ENCODE measurements at places on chromosomes 11 and 22.

DNA sequence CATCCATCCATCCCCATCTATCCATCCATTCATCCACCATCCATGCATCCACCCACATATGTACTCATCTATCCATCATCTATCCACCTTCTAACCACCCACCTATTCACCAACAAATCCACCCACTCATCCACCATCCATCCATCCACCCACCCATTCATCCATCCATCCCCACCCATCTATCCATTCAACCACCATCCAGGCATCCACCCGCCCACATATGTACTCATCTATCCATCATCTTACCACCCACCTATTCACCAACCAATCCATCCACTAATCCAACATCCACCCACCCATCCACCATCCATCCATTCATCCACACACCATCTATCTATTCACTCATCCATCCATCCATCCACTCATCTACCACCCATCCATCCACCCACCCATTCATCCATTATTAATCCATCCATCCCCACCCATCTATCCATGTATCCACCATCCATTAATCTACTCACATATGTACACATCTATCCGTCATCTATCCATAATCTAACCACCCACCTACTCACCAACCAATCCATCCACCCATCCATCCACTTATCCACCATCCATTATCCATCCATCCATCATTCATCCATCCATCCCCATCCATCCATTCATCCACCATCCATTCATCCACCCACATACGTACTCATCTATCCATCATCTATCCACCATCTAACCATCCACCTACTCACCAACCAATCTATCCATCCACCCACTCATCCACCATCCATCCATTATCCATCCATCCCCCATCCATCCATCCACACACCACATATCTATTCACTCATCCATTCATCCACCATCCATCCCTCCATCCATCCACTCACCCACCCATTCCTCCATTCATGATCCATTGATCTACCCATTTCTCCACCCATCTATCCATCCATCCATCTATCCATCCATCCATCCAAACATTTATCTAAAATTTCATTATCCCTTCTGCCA is 940.0 kb downstream of the BRD1 start:
- DNase-seq = no peak

DNA sequence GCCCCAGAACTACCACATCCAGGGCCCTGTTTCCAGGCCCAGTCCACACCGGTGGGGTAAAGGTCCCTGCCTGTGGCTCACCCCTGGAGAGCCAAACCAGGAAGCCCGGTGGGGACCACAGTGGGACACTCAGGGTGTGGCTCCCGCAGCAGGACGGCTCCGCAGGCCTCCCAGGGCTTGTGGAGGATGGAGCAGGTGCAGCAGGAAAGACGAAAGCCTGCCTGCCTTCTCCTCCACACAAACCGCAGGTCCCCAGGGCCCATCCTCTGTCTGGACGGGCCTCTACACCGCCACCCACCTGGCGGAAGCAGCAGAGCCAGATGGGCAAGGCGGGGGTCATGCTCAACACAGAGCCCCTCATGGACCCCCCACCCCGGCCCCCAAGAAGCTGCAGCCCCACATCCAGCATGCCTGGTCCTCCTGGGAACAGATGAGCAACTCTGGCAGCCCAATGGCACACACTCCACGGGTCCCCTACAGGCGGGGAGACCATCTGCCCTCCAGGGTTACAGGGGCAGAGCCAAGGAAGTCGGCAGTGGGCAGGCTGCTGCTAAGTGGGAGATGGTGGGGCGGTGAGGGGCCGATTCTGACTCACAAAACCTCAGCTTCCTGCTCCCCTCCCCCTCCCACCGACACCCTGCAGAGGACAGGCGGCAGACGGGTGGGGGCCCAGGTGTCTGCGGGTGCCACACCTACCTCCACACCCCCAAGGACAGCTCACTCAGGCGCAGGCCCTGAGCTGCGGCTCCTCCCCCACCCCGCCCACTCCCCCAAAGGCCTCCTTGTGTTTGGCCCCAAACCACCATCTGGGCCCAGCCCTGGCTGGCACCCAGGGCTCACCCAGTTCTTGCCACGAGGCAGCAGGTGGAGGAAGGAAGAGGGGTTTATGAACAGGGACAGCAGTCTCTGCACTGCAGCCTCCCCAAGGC is 5.2 kb downstream of the SBF1 start:
- DNase-seq = peak; percentile 51

GRCh38 chr11:35276396-35277145 is 137.6 kb downstream of the CD44 start:
- DNase-seq = peak; percentile 97

GRCh38 chr22:20632082-20632481 is 124.7 kb downstream of the MED15 start:
- no peak for DNase-seq

- DNase-seq = no peak
These were observed 96.9 kb downstream of the ATXN10 start for GRCh38 chr22:45768490-45768889.

- no peak for DNase-seq
These were observed 1.5 kb downstream of the AMPD3 start for GRCh38 chr11:10456519-10456918.

DNA sequence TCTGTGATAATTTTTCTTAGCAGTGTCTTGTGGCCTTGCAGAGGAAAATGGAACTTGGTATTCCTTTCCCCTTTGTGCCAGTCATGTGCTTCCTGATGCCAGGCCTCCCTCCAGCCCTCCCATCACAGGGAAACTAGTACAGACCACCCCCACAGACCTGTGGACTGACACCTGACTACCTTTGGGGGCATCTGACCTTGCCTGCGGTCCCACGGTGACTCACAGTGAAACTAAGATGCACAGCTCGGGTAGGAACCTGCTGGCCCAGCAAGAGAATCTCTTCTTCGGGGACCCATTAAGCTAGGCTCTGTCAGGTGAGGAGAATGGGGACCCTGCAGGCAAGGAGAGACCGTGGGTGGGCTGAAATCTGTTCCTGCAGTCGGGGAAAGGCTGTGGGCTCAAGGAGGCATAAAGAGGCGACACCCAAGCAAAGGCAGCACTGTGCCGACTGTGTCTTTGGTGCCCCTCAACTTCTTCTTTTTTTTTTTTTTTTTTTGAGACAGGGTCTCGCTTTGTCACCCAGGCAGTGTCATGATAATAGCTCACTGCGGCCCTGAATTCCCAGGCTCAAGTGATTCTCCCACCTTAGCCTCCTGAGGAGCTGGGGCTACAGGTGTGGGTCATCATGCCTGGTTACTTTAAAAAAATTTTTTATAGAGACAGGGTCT is 20.8 kb upstream of the PEX26 start:
- no peak for DNase-seq

- no peak for DNase-seq
These were observed 650 bp upstream of the MAPK11 start for GRCh38 chr22:50270666-50271394.

- DNase-seq = no peak
These were observed 111.6 kb downstream of the BLID start for GRCh38 chr11:122004446-122004845.

- DNase-seq = no peak
These were observed 38.8 kb upstream of the TTC12 start for GRCh38 chr11:113275602-113276001.

- peak; percentile 37 for DNase-seq
These were observed 158.7 kb downstream of the RAB38 start for GRCh38 chr11:88016392-88017170.

- no peak for DNase-seq
These were observed 11.5 kb upstream of the TMPRSS13 start for GRCh38 chr11:117940736-117941135.

- no peak for DNase-seq
These were observed 7.5 kb downstream of the TSPAN4 start for GRCh38 chr11:849951-850774.

DNA sequence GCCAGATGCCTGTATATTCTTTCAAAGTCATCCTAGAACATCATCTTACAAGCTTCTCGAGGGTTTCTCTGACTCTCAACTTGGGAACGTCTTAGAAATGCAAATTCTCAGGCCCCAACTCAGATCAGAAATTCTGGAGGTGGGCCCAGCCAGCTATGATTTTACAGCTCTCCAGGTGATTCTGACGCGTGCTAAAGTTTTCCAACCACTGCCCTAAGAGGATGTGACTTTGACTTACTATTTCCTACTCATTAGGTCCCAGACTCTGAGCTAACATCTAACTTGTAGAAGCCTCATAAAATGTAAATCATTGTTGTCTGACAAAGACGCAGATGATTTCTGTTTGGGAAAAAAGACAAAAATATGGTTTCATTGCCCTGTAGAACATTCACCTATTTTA is 61.1 kb downstream of the IRAG1 start:
- DNase-seq = no peak

DNA sequence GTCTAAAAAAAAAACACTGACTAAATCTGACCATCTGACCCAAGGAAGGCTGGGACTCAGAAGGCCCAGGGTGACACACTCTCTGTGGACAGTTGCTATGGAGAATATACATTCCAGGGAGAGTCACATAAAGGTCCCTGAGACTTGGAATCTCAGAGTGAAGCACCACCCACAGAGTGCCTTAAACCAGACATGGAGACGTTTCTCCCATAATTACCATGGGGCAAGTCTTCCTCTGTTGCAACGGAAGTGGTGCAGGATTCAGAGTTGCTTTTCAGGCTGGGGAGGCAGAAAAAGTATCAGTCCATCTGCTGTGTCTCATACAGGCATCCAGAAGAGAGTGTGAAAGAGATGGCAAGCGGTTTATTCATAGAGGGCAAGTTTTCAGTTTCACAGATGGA is 58.7 kb upstream of the SLN start:
- DNase-seq = no peak

DNA sequence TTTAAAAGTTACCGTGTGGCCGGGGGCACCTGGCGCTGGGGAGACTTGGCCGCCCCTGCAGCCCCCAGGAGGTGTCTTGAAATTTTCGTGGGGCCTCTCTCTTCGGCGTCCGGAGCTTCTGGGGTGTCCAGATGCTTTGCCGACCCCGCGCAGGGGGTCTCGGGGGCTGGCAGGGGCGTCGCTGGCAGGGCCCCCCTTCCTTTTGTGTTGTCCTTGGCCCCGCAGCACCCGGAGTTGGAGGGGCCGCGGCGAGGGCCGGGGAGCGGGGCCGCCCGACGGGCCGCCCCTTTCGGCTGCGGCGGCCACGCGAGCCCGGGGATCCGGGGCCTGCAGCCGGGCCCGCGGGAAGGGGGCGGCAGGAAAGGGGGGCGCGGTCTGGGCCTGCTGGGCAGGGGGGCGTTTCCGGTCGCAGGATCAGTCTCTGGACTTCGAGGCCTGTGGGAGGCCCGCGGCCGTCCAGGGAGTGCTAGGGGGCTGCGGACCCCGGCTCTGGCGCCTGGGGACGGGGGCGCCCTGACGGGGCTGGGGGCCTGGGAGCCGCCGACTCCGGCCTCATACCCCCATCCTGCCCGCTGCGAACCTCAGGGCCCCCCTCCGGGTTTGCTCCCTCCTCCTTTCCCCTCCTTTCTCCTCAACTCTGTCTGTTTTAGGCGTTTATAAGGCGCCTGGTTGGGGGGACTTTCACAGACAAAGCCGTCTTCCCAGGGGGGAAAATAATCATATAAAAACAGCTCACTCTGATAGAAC is 869 bp downstream of the ZC3H7B start:
- DNase-seq = no peak

DNA sequence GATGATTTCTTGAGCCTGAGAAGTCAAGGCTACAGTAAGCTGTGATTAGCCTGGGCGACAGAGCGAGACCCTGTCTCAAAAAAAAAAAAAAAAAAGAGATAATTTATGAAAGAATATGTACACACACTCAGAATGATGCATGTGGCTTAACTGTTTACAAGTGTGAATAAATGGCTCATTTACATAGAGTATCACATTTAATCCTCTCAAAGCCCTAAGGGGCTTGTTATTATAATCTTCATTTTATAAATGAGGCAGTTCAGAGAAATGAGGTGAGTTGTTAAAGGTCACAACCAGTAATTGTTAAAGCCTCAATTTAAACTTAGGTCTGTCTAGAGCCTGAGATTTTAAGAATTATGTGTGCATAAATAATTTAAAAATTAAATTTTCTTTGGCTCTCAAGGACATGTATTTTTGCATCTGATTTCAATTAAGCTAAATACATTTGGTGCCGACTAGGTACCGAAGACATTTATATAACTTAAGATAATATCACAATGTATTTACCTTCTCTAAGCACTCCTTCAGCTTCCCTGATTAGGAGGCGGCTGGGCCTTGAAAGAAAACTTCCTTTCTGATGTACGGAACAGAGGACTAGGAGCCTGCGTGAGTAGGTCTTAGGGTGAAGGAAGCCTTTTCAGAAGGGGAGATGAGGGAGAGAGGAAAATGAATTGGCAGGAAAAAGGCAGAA is 28.5 kb upstream of the DDX6 start:
- no peak for DNase-seq

DNA sequence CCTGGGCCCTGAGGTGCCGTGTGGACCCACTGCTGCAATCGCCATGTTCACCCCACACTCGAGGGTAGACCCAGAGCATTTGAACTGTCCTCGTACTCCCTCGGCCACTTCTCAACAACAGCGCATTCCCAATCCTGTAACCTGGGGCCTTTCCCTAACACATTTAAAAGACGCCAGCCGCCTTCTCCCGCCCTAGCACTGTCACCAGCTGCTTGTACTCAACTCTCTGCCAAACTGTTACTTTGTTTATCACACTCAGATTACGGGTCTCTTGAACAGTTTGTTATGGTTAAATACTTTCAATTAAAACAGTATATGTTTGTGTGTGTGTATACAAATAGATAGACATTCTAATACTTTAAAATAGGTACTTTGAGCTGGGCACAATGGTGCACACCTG is 20.7 kb downstream of the CDKN1C start:
- no peak for DNase-seq

DNA sequence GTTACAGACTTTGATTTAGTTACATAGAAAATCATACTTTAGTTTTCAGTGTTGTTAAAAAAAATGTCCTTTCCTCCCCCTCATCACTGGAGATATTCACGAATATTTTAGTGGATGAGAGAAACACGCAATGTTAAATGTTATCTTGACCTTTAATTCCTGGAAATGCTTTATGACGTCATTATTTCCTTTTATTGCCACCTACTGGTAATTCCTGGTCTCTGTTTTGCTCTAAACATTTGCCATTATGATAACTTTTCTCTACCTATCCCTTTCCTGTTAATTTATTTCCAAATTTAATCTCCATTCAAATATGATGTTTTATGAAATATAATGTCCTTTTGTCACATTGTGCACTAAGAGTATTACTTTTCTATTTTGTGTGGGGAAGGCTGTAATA is 770.6 kb downstream of the FAM181B start:
- no peak for DNase-seq

GRCh38 chr11:121696177-121696871 is 243.6 kb upstream of the SORL1-AS1 start:
- DNase-seq = peak; percentile 37

DNA sequence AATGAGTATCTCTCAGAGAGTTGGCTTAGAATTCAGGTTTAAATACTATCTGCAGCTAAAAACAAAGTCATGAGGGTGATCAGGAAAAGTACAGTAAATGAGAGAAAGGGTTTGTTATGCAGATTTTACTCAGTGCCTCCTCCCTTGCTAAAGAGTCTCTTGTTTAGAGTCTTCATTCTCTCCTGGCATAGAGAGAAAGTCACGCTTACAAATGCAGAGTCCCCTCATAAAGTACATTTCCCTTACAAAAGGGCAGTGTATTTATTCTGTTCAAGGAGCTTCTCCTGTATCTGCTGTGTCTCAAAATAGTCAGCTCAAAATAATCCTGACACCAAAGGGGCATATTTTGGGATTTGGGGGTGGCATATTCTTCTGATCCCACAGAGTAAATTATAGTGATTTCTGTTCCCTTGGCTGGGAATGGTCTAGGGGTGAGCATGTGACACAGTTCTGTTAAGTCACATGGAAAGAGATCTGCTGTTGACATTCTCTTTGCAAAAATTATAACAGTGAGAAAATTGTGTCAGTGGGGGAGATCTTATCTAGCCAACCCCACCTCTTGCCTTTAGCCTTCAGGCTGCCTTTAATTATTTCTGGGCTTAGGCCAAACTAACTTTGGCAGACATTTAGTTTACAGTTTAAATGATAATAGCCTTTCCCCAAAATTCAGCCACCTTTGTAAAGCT is 102.9 kb downstream of the MTNR1B start:
- no peak for DNase-seq
